ENCODE measurements at places on chromosomes 12 and 14. TPM values are rescaled to one million over a fixed set of nuclear protein-coding genes. Genes with fewer than 3 reads are reported as not detected.
A peak's percentile ranks its signal among the peaks of the same experiment; 100 is the strongest.

DNA sequence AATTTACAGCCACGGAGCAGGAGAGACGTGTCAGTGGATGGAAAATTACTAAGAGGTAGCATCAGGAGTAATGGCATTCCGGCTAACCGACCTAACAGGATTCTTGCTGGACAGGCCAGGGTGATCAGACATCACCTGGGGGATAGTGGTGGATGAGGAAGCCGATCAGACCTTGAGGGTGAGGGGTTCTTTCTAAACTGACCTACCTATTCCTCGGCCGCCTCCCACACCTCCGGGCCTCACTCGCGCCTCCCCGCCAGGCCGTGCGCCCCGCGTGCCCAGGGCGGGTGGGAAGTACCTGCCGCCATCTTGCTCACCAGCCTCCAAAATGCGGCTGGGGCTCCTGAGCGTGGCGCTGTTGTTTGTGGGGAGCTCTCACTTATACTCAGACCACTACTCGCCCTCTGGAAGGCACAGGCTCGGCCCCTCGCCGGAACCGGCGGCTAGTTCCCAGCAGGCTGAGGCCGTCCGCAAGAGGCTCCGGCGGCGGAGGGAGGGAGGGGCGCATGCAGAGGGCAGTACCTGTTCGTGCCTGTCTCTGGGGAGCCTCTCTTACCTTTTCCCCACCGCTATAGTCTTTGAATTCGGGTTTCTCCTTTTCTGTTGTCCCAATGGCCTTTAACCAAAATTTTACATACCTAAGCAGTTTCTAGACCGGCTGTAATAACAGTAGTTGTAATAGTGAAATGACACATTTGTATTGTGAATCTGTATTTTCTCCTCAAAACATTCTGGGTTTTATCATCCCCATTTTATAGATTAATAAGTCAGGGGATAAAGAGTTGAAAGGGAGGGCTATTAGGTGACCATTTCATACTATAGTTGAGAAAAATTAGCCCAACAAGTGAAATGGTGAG is at the start of gene TMPRSS12:
Gene TMPRSS12 (plus strand): TSS at position 290 of the 857 bp plus-strand sequence. CDS start 39 bp downstream, at position 329.
- DNase-seq = no peak
- no peaks in the 10 kb centered on the region for H3K36me3 ChIP-seq
- peak within 1 kb of the TSS; percentile 20 for H3K4me3 ChIP-seq
- H3K4me1 ChIP-seq = no peaks in the 10 kb centered on the region
- H3K27me3 ChIP-seq = peaks cover 4% of the 10 kb centered on the region
- no peak within 1 kb of the TSS for H3K27ac ChIP-seq

DNA sequence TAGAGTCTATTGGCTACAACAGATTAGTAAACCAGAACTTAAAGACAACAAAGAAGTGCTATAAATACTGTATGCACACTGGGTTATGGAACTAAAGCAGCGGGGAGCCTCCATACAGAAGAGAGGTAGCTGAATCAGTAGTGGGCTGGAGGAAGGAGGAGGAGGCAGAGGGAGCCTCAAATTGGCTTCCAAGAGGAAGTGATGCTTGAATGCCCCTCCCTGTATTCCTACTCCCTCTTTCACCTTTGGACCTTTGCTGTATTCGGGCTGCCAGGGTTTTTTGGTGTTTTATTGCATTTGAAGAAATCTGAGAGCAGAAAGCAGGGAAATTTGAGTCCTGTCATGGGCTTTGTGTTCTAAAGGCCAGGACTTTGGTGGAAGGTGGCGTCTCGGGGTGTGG is 104.0 kb upstream of the PTPRB start:
- H3K4me1 ChIP-seq = no peaks in the 10 kb centered on the region
- no peaks in the 10 kb centered on the region for H3K36me3 ChIP-seq
- no peak overlapping the region for H3K4me3 ChIP-seq
- no peaks in the 10 kb centered on the region for H3K27me3 ChIP-seq
- DNase-seq = no peak

DNA sequence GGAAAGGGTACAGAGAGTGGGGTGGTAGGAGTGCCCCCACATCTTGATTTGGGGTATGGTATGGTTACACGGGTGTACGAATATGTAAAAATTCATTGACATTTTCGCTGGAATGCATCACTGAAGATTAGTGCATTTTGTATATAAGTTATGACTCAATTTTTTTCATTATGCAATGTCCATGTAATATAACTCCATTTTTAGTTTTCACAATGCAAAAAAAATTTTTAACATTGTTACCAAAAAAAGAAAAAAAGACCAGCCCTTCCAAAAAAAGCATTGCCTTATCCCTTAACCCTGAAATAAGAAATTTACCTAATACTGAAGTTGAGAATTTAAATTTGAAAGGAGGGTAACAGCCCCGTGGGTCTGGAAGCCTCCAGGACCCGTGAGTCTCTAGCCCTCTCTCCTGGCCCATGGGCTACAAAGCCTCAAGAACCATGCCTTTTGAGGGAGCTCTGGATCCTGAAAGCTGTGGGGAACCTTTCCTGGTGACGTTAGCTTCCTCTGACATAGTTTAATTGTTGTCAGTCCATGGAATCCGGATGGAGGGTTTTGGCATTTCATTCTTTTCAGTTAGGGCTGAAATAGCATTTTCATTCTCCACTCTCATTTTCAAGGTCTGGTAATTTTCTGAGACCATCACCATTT is 55.6 kb upstream of the ACTN1 start:
- no peak overlapping the region for H3K4me3 ChIP-seq
- no peak overlapping the region for H3K27ac ChIP-seq
- no peaks in the 10 kb centered on the region for H3K27me3 ChIP-seq
- no peaks in the 10 kb centered on the region for H3K4me1 ChIP-seq

DNA sequence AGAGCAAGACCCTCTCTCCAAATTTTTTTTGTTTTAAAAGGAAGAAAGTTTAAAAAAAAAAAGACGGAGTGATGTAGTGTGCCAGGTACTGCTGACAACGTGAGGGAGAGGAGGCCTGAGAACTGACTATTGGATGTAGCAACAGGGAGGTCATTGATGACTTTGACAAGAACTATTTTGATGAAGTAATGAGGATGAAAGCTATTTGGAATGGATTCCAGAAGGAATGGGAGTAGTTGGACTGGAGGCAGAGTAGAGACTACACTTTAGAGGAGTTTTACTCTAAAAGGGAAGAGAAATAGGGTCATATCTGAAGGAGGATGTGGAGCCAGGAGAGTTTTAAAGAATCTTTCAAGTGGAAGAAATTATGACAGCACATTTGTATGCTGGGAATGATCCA is 27.8 kb upstream of the SLC38A2 start:
- H3K4me1 ChIP-seq = peaks cover 39% of the 10 kb centered on the region
- no peak for DNase-seq
- H3K27ac ChIP-seq = peak overlapping the region; percentile 73
- H3K36me3 ChIP-seq = no peaks in the 10 kb centered on the region
- H3K27me3 ChIP-seq = no peaks in the 10 kb centered on the region

DNA sequence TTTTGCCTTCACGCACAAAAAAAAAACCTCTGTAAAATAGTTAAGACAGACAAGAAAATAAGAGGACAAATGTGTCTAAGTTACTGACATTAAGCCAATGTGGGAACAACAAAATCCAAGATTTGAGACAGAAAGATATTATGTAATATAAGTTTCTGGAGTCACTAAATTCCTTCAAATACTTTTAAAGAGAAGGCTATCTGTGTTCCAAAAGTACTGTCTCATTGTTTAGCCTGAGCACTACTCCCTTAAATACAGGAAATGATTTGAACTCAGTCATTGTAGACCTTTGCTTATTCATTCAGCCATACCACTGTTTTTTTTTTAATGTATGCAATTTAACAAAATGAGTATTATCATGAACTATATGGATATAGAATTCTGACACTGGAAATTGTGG is 82.7 kb upstream of the KITLG start:
- no peaks in the 10 kb centered on the region for H3K27me3 ChIP-seq
- H3K4me3 ChIP-seq = no peak overlapping the region
- no peak overlapping the region for H3K27ac ChIP-seq
- H3K36me3 ChIP-seq = no peaks in the 10 kb centered on the region

DNA sequence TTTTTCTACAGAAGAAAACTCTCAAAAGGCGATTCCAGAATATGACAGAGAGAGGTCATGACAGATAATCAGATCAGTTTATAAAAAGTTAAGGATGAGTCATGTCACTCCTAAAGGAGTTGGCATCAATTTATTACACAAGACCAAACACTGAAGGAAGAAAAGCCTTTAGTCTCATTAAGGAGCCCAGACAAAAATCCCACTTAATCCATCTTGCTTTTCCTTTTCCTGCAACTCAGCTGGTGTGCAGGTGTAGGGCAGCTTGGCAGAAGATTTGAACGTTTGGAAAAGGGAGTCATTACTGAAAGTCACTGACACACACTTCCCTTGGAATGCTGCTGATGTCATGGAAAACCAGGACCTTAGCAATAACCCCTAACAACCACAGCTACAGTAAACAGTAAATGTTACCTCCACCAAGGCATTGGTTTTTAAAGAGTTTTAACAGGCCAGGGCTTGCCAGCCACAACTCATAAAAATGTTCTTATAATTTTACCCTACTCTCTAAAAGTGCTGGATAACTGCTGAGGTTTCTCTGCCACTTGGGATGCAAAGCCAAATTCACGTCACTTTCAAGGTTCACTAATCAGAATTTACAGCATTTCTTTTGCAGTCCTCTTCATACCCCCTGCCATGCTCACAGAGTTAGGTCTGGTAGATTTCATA is 320.6 kb downstream of the RAD51B start:
- peak; percentile 75 for DNase-seq
- peaks cover 27% of the 10 kb centered on the region for H3K4me1 ChIP-seq
- H3K27me3 ChIP-seq = no peaks in the 10 kb centered on the region
- H3K27ac ChIP-seq = peak overlapping the region; percentile 73

The NPFF gene
- total RNA-seq = not detected

DNA sequence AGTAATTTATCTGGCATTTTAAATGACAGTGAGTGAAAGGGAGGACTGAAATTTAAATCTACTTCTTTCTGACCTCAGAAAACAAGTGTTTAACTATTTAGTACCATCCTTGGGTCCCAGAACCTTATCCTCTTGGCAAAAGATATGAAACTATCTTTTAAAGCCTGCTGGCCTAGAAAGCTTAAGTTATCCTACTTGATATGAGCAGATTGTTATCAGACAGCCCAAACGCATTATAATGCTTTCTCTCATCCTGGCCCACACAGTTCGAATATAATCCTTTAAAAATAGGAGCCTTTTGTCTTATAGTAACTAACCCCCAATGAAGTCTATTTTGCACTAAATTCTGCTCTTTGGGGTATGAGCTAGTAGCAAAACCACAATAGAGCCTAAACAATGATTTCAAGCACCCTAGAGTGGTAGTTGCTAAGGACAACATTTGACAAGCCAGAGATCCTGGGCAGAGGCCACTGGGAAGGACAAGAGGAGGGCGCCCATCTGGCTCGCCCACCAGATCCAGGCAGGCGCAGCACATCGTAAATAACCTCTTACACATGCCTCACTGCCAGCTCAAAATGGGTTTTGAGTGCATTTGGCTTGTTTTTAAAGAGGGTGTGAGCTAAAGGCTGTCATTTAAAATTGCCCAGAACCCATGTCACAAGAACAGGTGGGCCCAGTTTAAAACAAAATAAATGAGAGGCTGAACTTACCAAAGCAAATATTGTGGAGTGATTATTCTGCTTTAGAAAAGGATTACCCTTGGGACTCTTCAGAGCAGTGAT is 37.7 kb upstream of the CRY1 start:
- no peaks in the 10 kb centered on the region for H3K36me3 ChIP-seq
- DNase-seq = no peak
- H3K4me1 ChIP-seq = no peaks in the 10 kb centered on the region
- H3K4me3 ChIP-seq = no peak overlapping the region
- no peaks in the 10 kb centered on the region for H3K27me3 ChIP-seq

DNA sequence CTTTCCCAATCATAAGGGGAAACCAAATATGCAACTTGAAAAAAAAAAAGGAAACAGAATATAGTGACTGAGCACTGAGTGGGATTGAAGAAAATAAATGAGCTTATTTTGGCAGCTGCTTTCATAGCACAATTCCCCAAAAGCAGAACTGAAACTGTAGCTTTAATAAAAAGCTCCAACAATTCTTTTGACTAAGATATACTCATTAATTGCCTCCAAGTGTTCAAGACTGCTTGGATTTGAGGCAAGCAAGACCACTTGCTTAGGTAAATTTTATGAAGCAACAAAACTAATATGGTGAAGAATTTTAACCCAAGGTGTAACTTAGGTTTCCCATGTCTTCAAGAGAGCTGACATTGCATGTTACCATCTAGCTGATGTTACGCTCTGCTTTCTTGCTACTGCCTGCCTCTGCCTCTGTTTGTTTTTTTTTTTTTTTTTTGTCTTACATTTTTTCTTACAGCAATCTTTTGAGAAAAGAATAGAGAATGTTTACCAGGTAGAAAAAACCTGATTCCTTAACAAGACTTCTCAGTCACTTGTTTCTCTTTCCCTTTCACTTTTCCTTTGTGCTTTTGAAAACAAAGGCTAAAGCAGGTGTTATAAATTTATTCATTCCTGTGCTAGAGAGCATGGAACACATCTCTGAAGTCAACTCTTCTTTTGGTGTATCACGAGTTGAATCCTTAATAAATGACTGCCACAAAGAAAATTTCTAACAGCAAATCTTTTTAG is 134.4 kb downstream of the BCAT1 start:
- H3K27ac ChIP-seq = no peak overlapping the region
- H3K4me3 ChIP-seq = peak overlapping the region; percentile 4
- no peaks in the 10 kb centered on the region for H3K4me1 ChIP-seq
- H3K27me3 ChIP-seq = no peaks in the 10 kb centered on the region
- no peaks in the 10 kb centered on the region for H3K36me3 ChIP-seq

- no peak overlapping the region for H3K4me3 ChIP-seq
- peak overlapping the region; percentile 83 for H3K27ac ChIP-seq
- no peaks in the 10 kb centered on the region for H3K36me3 ChIP-seq
These were observed 8.4 kb upstream of the NR4A1 start for GRCh38 chr12:52042706-52043385.

The FGF6 gene
- not detected for total RNA-seq

DNA sequence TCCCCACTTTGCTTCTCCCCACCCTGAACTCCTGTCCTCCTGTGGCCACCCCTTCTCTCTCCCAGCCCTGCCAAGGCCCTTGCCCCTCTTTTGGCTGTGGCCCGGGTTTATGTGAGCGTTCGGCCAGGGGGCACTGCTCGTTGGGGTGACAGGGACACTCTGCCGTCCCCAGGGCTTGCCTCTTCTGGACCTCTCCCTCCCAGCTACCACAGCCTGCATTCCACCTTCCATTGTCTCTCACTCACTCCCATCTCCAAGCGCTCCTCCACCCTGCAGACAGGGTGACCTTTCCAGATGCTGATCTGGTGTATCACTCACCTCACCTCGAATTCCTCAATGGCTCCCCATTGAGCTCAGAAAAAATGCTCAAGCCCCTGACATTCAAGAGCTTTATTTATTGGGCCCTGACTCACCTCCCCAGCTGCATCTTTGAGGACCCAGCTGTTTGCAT is 1.4 kb downstream of the SERPINA9 start:
- H3K4me1 ChIP-seq = no peaks in the 10 kb centered on the region
- no peak for DNase-seq
- H3K36me3 ChIP-seq = no peaks in the 10 kb centered on the region
- no peak overlapping the region for H3K27ac ChIP-seq
- H3K27me3 ChIP-seq = no peaks in the 10 kb centered on the region
- H3K4me3 ChIP-seq = no peak overlapping the region

GRCh38 chr14:91254461-91254860 is 10.0 kb upstream of the GPR68 start:
- H3K27ac ChIP-seq = no peak overlapping the region
- no peak for DNase-seq
- no peaks in the 10 kb centered on the region for H3K36me3 ChIP-seq

All from tibial nerve (tissue), 4 donors.